ENCODE measurements at places on chromosomes 13 and 19. TPM values are rescaled to one million over a fixed set of nuclear protein-coding genes. Genes with fewer than 3 reads are reported as not detected.

B3GNT8 gene
- total RNA-seq, result 1.2 TPM

CLASRP gene
- 27.3 TPM for total RNA-seq

MISP3 gene
- 1.4 TPM for total RNA-seq

IZUMO4 gene
- 1.3 TPM for total RNA-seq

LILRA1 gene
- not detected for total RNA-seq

PSG11 gene
- not detected for total RNA-seq

SHISA7 gene
- not detected for total RNA-seq

SIGLEC5 gene
- not detected for total RNA-seq

TMEM145 gene
- not detected for total RNA-seq

CYP2F1 gene
- not detected for total RNA-seq

SRRM5 gene
- 0.06 TPM for total RNA-seq

AMH gene
- total RNA-seq, result 0.31 TPM

URAD gene
- not detected for total RNA-seq

ZNF606 gene
- total RNA-seq, result 16.1 TPM

CNFN gene
- not detected for total RNA-seq

ZNF536 gene
- total RNA-seq, result not detected

SIGLEC12 gene
- not detected for total RNA-seq

EFNB2 gene
- total RNA-seq, result 0.64 TPM

RGCC gene
- 3.1 TPM for total RNA-seq

WDR87 gene
- not detected for total RNA-seq

CEACAM20 gene
- total RNA-seq, result not detected

SBSN gene
- total RNA-seq, result 22.7 TPM

IFNL1 gene
- not detected for total RNA-seq

CCDC70 gene
- total RNA-seq, result not detected

ZFR2 gene
- total RNA-seq, result not detected

ZNF90 gene
- total RNA-seq, result 0.15 TPM

VSTM2B gene
- not detected for total RNA-seq

TJP3 gene
- total RNA-seq, result not detected

ZNF154 gene
- total RNA-seq, result 3.6 TPM

ATP8A2 gene
- not detected for total RNA-seq

CTU1 gene
- total RNA-seq, result 18.0 TPM

GARIN5A gene
- total RNA-seq, result 1.7 TPM

LILRB2 gene
- not detected for total RNA-seq

MCOLN1 gene
- 7.2 TPM for total RNA-seq

OXGR1 gene
- total RNA-seq, result not detected

SPIB gene
- not detected for total RNA-seq

KLK14 gene
- total RNA-seq, result not detected

EXOC3L2 gene
- not detected for total RNA-seq

KBTBD7 gene
- total RNA-seq, result 5.8 TPM

RASGRP4 gene
- not detected for total RNA-seq

ADGRL1 gene
- 22.7 TPM for total RNA-seq

JAK3 gene
- 6.3 TPM for total RNA-seq

CEACAM5 gene
- not detected for total RNA-seq

TMEM59L gene
- total RNA-seq, result 6.2 TPM

SLC8A2 gene
- not detected for total RNA-seq

MBD3L4 gene
- total RNA-seq, result not detected

FFAR2 gene
- not detected for total RNA-seq

RPL28 gene
- total RNA-seq, result 656 TPM

PALM gene
- total RNA-seq, result 55.6 TPM

MYPOP gene
- 4.0 TPM for total RNA-seq

MBD3L1 gene
- not detected for total RNA-seq

LGI4 gene
- 0.05 TPM for total RNA-seq

CEACAM16 gene
- not detected for total RNA-seq

CLDND2 gene
- total RNA-seq, result not detected

KISS1R gene
- total RNA-seq, result not detected

ADGRE3 gene
- not detected for total RNA-seq

ZNF615 gene
- total RNA-seq, result 9.0 TPM

ZNF723 gene
- total RNA-seq, result not detected

Measured in cardiac ventricle fibroblast (primary cell).